ENCODE measurements at places on chromosomes 7 and 10. TPM values are rescaled to one million over a fixed set of nuclear protein-coding genes. Genes with fewer than 3 reads are reported as not detected.

GRCh38 chr10:91271886-91272285 lies 51.4 kb downstream of the PCGF5 start:
- H3K27me3 ChIP-seq: no peaks in the 10 kb centered on the region
- no peak overlapping the region for H3K4me3 ChIP-seq
- no peak overlapping the region for H3K27ac ChIP-seq
- H3K36me3 ChIP-seq: no peaks in the 10 kb centered on the region
- H3K4me1 ChIP-seq: no peaks in the 10 kb centered on the region
- DNase-seq: no peak

The AKR1C3 gene
- 2.1 TPM for total RNA-seq

The ITGA8 gene
- total RNA-seq: not detected

DNA sequence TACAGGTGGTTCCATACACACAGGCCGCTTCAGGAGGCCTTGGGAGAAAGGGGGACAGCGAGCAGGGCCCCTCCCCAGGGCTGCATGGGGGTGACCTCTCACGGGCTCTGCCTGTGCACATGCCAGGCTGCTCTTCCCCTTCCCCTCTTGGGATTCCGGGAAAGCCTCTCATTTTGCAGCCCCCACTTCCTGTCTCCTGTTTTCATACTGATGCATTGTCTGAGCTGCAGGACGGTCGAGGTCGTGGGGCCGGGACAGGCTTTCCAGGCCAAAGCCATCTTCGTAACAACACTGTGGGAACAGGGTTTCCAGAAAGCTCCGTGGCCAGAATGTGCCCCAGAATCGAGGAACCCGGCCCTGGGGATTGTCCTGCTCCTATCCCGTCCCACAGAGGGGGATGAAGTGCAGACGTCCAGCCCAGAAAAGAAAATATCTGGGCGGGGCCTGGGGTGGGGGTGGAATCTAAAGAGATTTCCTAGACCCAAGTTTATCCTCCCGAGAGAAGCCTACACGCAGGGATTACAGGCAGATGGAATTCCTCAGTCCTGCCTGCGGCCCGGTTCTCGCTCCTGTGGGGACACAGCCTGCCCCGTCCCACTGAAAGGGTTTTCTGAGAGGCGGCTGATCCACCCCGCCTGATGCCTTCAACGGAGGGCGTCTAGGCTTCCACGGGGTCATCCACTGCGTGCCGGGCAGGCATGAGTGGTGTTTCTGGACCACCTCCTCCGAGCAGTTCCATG lies 29.5 kb upstream of the DNAAF5 start:
- no peak overlapping the region for H3K4me3 ChIP-seq
- no peaks in the 10 kb centered on the region for H3K27me3 ChIP-seq
- no peak for DNase-seq
- no peak overlapping the region for H3K27ac ChIP-seq

DNA sequence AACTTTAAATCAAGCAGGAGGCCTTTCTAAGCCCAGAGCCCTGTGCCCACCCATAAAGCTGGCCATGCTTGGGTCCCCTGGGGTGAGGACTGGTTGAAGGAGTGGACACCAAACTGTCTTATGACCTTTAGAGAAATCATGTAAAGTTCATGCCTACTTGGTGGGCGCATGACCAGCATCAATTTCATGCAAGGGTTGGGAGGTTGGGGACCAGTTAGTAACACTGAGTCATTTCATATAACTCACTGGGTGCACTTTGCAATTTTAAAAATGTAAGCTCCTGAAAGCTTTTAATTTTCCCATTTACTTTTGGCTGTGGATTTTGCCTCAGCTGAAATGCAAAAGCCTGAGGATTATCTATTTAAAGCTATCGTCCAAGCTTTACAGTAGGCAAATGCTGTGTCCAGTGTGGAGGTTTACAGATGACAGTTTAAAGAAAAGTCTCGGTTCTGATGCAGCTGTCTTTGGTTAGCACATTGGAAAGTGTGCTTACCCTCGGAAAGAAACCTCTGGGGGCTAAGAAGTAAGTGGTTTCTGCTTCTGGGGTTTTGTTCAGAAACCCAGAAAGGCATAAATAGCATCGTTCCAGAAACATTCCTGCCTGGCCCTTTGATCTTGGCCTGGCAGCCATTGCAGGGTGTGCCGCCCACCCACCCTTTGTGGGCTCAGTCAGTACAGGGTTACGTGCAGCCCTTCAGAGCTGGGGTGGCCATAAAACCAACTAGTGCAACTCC lies 48.8 kb upstream of the CHST15 start:
- H3K4me1 ChIP-seq: no peaks in the 10 kb centered on the region
- no peaks in the 10 kb centered on the region for H3K36me3 ChIP-seq
- no peak overlapping the region for H3K4me3 ChIP-seq
- no peak for DNase-seq
- no peak overlapping the region for H3K27ac ChIP-seq

- no peak overlapping the region for H3K27ac ChIP-seq
- H3K27me3 ChIP-seq: no peaks in the 10 kb centered on the region
- H3K36me3 ChIP-seq: 0 out of 3 replicates have a peak, but pooled peaks cover 4% of the 10 kb centered on the region
- no peak for DNase-seq
- peaks cover 2% of the 10 kb centered on the region for H3K4me1 ChIP-seq
- H3K4me3 ChIP-seq: no peak overlapping the region
These were observed 5.2 kb downstream of the DLG5 start for GRCh38 chr10:77921395-77921794.

The HDAC9 gene
- 7.7 TPM for total RNA-seq

GRCh38 chr10:11424456-11425295 lies 186.8 kb downstream of the USP6NL start:
- peaks cover 7% of the 10 kb centered on the region for H3K36me3 ChIP-seq
- peak; percentile 69 for DNase-seq
- no peaks in the 10 kb centered on the region for H3K4me1 ChIP-seq
- H3K4me3 ChIP-seq: no peak overlapping the region
- no peak overlapping the region for H3K27ac ChIP-seq
- H3K27me3 ChIP-seq: no peaks in the 10 kb centered on the region

GRCh38 chr7:135706038-135706742 lies 21.8 kb downstream of the SLC13A4 start:
- no peak overlapping the region for H3K27ac ChIP-seq
- H3K36me3 ChIP-seq: no peaks in the 10 kb centered on the region
- no peaks in the 10 kb centered on the region for H3K4me1 ChIP-seq
- no peaks in the 10 kb centered on the region for H3K27me3 ChIP-seq

The GIMAP7 gene
- not detected for total RNA-seq

DNA sequence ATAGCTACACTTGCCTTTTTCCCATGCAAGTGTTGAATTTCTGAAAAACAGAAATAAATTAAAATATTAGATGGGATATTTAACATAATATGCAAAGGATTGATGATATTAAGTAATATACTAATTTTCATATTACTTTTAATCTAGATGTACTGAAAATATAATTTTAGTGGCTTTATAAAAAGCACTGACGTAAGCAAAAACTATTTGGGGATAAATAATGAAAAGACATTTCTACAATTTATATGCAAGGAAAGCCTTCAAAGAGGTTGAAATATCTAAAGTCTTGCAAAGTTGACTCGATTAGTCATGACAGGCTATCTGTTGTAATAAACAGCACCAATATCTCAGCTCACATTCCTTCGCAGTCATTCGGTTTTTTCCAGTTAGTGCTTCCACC lies 94.9 kb upstream of the ABCB5 start:
- H3K27ac ChIP-seq: no peak overlapping the region
- H3K27me3 ChIP-seq: no peaks in the 10 kb centered on the region
- no peaks in the 10 kb centered on the region for H3K4me1 ChIP-seq
- no peak overlapping the region for H3K4me3 ChIP-seq

The LRRC17 gene
- 2.1 TPM for total RNA-seq

GRCh38 chr7:155593461-155594162 lies 47.3 kb upstream of the CNPY1 start:
- no peak overlapping the region for H3K27ac ChIP-seq
- H3K4me1 ChIP-seq: peaks cover 4% of the 10 kb centered on the region
- H3K36me3 ChIP-seq: no peaks in the 10 kb centered on the region
- H3K27me3 ChIP-seq: no peaks in the 10 kb centered on the region

DNA sequence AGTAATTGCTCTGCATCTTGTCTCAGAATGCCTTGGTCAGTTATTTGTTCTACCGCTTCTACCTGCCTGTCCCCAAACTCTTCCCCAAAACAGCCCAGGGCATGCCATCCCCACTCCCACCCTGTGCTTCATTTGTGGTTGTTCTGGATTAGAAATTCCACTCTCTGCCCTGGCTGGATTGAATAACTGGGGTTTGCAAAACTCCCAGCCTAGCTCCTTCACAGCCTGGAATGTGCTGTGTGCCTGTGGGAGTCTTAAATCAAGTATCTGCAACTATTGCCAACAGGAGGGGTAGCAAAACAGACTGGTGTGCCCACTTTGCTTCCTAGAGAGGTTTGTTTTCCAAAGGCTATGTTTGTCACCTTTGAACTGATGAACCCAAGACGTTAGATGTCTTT lies 24.2 kb downstream of the TSPAN15 start:
- no peaks in the 10 kb centered on the region for H3K36me3 ChIP-seq
- no peak for DNase-seq
- H3K4me1 ChIP-seq: no peaks in the 10 kb centered on the region

The AKR1D1 gene
- 0.31 TPM for total RNA-seq

GRCh38 chr10:5613481-5614154 lies 52.8 kb downstream of the ASB13 start:
- H3K27me3 ChIP-seq: no peaks in the 10 kb centered on the region
- no peaks in the 10 kb centered on the region for H3K36me3 ChIP-seq
- H3K27ac ChIP-seq: no peak overlapping the region
- H3K4me1 ChIP-seq: no peaks in the 10 kb centered on the region
- no peak overlapping the region for H3K4me3 ChIP-seq
- DNase-seq: no peak

- no peak overlapping the region for H3K4me3 ChIP-seq
- no peaks in the 10 kb centered on the region for H3K27me3 ChIP-seq
- H3K27ac ChIP-seq: no peak overlapping the region
- no peaks in the 10 kb centered on the region for H3K36me3 ChIP-seq
These were observed 5.5 kb downstream of the WNT8B start for GRCh38 chr10:100468322-100468721.

GRCh38 chr10:86988520-86988919 lies 20.2 kb downstream of the ADIRF start:
- H3K36me3 ChIP-seq: no peaks in the 10 kb centered on the region
- H3K4me1 ChIP-seq: no peaks in the 10 kb centered on the region
- H3K27ac ChIP-seq: no peak overlapping the region
- no peak for DNase-seq
- H3K27me3 ChIP-seq: no peaks in the 10 kb centered on the region
- H3K4me3 ChIP-seq: no peak overlapping the region

The H2BK1 gene
- 0.97 TPM for total RNA-seq

DNA sequence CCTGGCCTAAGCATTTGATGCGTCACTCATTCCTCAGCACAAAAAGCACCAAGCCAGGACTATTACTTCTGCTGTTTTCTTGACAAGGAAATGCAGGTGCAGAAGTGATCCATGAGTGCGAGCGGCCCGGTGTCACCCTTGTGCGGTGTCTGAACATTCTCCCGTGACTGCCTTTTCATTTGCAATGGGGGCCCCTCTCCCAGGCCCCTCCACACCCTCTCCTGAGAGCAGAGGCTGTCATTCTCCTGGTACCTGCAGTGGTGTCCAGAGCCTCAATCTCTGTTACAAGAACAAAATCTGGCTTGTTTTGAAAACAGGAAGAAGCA lies 213.1 kb downstream of the DIP2C start:
- H3K4me3 ChIP-seq: no peak overlapping the region
- DNase-seq: no peak
- H3K27me3 ChIP-seq: no peaks in the 10 kb centered on the region
- no peak overlapping the region for H3K27ac ChIP-seq

DNA sequence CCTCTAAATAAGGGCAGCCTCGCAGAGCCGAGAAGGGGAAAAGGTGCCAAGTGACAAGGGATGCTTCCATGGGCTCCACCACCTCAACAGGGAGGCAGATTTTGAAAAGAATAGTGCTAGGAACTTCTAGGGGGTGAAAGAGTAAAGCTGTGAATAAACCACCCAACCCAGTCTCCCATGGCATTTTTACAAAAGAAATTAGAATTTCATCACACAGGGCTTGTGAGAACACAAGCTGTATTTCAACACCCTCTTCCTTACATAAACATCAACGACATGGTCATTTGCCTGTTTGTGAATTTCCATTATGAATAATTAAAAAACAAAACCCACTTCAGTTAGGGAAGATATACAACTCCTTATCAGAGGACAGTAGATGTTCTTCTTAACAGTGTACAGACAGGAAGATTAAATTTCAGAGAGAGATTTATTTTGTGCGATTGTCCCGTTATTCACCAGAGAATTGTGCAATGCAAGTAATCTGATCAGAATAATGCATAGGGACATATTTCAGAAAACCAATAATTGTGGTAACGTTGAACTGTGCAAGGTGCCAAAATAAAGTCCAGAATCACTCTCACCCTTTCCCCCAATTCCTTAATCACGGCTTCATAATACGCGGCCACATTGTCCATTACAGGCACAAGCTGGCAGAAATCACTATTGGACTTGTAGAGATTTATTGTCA lies 207.8 kb upstream of the MGMT start:
- H3K27me3 ChIP-seq: no peaks in the 10 kb centered on the region
- no peak overlapping the region for H3K4me3 ChIP-seq

GRCh38 chr10:113425541-113425951 lies 127.3 kb upstream of the HABP2 start:
- no peak overlapping the region for H3K27ac ChIP-seq
- H3K36me3 ChIP-seq: no peaks in the 10 kb centered on the region
- DNase-seq: no peak
- no peaks in the 10 kb centered on the region for H3K4me1 ChIP-seq

The EIF5AL1 gene
- total RNA-seq: 0.35 TPM

The CFAP46 gene
- total RNA-seq: 3.1 TPM

DNA sequence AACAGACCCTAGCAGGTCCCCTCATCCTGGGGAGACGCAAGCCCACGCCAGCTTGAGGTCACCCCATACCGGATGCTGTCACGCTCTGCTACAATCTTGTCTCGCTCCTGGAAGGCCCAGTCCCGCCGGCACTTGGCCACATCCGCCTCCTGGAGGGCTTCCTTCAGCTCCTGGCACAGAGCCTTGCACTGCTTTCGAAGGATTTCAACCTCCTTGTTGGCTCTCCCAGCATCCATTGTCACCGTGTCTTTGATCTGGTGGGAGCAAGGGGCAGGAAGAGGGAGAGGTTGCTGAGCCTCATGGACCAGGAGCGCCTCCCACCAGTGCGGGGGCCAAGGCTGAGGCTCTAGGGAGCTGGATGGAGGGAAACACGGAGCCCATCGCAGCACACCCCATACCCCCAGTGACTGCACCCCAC lies 90.9 kb downstream of the DLG5 start:
- peaks cover 61% of the 10 kb centered on the region for H3K36me3 ChIP-seq
- no peaks in the 10 kb centered on the region for H3K4me1 ChIP-seq
- no peak for DNase-seq
- H3K27me3 ChIP-seq: no peaks in the 10 kb centered on the region

The EPHB6 gene
- 9.7 TPM for total RNA-seq

The PLA2G12B gene
- not detected for total RNA-seq

The OGA gene
- 125 TPM for total RNA-seq

- peaks cover 4% of the 10 kb centered on the region for H3K4me1 ChIP-seq
- H3K27ac ChIP-seq: no peak overlapping the region
These were observed 32.8 kb downstream of the KIAA1549 start for GRCh38 chr7:138948403-138948802.

The BET1 gene
- 23.4 TPM for total RNA-seq

DNA sequence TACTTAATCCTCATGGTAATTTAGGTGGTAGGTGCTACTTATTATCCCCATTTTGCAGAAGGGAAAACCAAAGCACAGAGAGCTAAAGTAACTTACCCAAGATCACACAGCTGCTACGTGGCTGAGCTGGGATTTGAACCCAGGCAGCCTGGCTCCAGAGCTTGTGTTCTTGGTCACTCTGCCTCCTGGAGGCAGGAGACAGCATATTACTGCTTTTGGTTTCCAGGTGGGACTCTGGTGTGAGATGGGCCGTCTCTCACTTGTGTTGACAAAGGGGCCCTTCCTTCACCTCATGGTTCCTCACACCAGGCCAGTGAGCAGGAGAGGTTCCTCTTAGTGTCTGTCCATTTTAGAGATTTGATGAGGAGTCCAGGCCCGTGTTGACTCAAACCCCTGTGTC lies 79.8 kb upstream of the PPIF start:
- no peaks in the 10 kb centered on the region for H3K27me3 ChIP-seq
- peaks cover 9% of the 10 kb centered on the region for H3K36me3 ChIP-seq
- H3K4me1 ChIP-seq: no peaks in the 10 kb centered on the region

The FAM25G gene
- not detected for total RNA-seq

Measured in H9 (cell line).